ENCODE measurements at places on chromosomes 12 and 14. TPM values are rescaled to one million over a fixed set of nuclear protein-coding genes. Genes with fewer than 3 reads are reported as not detected.

DNA sequence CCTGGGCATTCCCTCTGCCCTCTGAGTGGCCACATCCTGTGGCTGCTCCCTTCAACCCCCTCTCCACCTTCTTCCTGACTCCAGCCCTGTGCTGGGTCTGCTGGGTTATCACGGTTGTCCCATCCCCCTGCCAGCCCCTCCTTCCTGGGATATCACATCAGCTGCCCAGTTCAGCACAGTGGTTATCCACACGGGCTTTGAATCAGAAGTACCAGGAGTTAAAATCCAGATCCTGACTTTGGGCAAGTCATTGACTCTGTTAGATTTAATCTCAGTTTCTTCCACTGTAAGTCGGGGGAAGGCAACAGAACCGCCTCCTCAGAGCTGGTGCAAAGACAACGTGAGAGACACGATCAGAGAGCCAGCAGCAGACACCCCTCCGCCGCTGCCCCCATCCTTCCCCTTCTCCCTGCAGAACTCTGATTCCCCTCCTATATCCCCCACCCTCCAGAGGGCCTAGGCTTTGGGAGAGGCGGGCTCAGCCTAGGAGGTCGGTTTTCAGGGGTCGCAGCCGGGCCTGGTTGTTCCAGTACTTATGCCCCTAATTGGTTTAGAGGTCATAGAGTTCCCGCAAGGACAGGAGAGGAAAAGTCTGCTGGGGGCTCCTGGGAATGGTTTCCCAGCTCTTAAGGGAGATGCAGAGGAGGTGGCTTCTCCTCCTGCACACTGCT, 42.5 kb downstream of the PRIMA1 start:
- DNase-seq = no peak

DNA sequence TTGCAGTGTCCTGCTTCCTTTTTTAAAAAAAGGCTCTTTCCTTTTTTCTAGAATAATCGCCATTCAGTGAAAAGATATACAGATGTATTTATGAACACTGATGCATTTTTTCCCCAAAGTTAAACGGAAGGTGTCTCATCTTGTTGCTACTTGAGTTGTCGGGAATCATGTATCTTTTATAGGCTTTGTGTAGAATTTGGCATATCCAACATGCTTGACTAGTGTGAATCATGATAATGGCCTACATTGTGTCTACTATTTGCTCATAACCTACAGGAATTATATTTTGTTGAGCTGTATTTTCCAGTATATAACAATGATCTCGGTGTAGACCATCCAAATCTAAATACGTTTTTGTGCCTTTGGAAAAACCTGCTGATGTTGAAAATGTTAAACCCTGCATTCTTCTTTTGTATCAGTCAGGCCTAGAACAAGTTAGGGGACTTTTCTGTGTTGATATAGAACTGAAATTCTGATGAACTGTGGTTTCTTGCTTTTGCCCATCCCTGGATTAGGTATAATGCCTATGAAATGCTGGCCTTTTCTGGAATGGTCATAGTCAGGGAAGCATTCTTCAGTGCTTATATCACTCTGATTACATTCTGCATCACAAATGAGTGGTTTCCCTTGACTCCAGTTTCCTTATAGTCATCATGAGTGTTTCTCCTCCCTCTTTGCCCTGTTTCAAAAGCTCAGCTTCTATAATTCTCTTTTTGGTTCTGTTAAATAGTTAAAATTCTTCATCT, 10.8 kb downstream of the BMAL2 start:
- DNase-seq = peak; percentile 85

SOS2 gene
- polyA plus RNA-seq = 13.1 TPM

DNA sequence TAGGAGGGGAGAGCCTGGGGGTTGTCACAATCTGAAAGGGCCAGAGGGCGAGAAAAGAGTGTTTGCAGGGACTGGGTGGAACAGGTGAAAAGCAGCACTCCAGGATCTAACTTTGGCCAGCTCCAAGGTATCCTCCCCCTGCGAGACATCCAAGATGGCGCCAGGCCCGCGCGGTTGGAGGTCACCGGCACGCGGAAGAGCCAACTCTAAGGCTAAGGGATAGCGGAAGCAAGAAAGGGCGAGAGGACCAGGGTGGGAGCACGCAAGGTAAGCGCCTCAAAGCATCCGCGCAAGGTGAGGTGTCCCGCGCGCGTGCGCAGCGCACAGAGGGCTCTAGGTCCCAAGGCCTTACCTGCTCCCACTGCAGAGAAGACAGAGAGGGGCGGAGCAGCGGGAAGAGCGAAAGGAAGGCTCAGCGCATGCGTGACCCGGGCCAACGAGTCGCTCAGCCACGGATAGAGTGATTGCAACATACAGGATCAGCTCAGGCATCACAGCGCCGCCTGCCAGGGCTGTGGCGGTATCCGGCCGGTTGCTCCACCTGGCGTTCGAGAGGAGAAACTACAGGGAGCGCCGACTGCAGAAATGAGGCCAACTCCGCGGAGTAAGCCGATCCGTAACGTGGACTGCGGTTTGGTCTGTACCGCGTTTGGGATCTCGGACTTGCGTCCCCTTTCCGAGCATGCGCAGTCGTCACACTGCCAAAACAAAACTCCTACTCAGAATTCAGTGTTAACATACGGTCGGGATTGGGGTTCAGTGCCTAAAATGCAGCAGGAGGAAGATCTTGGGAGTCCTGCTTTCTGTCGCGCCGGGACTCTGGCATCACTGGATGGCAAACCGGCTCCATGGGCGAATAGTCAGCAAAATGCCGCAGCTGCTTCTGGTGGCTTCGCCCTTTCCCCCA, at the start of gene ATP5MC2:
TSS of gene ATP5MC2 (minus strand) at position 383 of the 907 bp plus-strand sequence. CDS start 3,469 bp downstream, outside the sequence.
- DNase-seq = peak; percentile 99

DNA sequence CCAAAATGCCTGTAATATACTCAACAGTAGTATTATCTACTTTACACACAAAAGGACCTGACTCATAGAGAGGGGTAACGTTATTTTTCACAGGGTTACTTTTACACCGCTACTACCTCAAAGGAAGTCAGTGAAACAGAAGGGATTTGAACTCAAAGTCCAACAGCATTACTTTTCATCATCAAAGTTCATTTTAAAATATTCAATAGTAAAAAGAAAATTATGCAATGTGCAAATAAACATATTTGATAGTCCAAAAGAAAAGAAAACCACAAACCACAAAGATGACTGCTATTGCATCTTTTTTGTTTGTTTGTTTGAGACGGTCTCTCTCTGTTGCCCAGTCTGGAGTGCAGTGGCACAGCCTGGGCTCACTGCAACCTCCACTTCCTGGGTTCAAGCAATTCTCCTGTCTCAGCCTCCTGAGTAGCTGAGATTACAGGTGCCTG, 15.5 kb downstream of the KIF21A start:
- no peak for DNase-seq

MYL2 gene
- polyA plus RNA-seq = not detected

- DNase-seq = no peak
Measured at GRCh38 chr12:3256103-3256631, 179.0 kb downstream of the TSPAN9 start.

COCH gene
- polyA plus RNA-seq = 0.19 TPM

MIP gene
- not detected for polyA plus RNA-seq

Measured in AG04450 (cell line).